ENCODE measurements at places on chromosomes 5 and 9. TPM values are rescaled to one million over a fixed set of nuclear protein-coding genes. Genes with fewer than 3 reads are reported as not detected.

The MLANA gene
- not detected for polyA plus RNA-seq

The SOX30 gene
- 0.44 TPM for polyA plus RNA-seq

GRCh38 chr9:71683598-71684235 is 84.6 kb downstream of the CEMIP2 start:
- peak; percentile 28 for DNase-seq

The LCN2 gene
- 12.8 TPM for polyA plus RNA-seq

- no peak for DNase-seq
Measured at GRCh38 chr9:113738496-113738892, 137.6 kb upstream of the ZNF618 start.

The CDH18 gene
- 0.71 TPM for polyA plus RNA-seq

DNA sequence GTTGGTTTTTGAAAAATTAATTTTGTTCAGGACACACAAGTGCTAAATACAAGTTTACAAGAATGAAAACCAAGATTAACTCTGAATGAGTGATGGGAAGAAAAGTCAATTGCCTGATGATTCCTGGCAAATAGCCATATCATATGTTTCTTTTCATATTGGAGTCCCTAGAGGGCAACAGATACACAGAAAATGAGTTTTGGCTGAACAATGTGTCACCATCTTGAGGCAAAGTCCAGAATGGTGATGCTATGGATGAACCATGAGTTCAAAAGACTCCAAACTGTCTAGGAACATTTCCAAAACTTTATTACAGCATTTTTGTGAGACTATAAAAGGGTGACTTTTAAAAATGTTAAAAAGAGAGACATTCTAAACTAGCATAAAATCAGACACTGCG is 382.9 kb downstream of the TMEM161B start:
- DNase-seq: no peak

DNA sequence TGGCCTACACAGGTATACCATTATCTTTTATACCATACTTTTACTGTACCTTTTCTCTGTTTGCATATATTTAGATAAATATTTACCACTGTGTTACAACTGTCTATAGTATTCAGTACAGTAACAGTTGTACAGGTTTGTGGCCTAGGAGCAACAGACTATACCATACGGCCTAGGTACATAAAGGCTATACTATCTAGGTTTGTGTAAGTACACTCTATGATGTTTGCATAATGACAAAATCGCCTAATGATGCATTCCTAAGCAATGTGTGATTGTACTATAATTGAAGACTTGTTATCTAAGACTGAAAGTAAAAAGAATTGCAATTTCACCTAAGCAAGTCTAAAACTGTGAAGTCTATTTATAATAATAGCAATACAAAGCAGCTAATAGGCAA is 3.9 kb downstream of the C9orf72 start:
- DNase-seq: peak; percentile 23

- no peak for DNase-seq
Measured at GRCh38 chr5:16983022-16983639, 47.0 kb upstream of the MYO10 start.

GRCh38 chr9:99516657-99517049 is 294.6 kb downstream of the SEC61B start:
- DNase-seq: no peak

DNA sequence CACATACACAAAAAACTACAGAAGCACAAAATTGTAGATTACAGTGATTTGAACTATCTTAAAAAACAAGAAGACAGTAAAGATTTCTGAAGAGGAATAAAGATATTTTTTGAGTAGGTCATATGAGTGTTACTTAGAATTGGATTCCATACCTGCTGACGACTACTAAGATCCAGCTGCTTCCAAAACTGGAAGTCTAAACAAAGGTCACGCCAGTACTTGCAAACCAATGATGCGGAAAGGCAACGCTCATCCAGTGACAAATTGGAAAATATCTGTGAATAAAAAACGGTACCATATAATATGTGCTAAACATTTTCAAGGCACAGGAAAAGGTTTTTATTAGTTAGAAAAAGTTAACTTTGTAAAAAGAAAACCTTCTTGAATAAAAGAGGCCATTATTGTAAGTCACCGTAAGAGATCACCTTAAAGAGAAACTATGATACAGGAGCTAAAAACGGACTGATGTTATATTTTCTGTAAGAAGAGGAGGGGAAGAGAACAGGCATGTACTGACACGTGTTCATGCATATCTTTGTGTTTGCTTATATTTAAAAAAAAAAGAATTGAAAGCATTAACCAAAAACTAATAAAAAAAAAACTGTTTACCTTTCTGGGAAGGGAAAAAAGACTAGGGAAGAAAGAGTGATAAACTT is 14.1 kb downstream of the FBXL17 start:
- DNase-seq: no peak

DNA sequence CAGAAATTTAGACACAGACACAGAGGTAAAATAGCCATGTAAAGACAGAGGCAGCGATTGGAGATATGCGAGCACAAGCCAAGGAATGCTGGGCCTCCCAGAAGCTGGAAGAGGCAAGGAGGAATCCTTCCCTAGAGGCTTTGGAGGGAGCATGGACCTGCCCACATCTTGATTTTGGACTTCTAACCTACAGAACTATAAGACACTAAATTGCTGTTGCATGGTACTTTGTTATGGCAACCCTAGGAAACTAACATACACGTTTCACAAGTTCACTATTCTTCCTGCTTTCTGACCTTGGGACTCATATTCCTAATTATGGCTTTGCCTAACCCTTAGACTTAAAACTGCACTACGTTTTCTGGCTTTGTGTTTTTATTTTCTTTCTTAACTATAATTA is 4.6 kb upstream of the LURAP1L start:
- no peak for DNase-seq

The MCTP1 gene
- 1.3 TPM for polyA plus RNA-seq

The SCGB3A1 gene
- not detected for polyA plus RNA-seq

GRCh38 chr5:106637275-106637674 is 1033.5 kb downstream of the EFNA5 start:
- no peak for DNase-seq

DNA sequence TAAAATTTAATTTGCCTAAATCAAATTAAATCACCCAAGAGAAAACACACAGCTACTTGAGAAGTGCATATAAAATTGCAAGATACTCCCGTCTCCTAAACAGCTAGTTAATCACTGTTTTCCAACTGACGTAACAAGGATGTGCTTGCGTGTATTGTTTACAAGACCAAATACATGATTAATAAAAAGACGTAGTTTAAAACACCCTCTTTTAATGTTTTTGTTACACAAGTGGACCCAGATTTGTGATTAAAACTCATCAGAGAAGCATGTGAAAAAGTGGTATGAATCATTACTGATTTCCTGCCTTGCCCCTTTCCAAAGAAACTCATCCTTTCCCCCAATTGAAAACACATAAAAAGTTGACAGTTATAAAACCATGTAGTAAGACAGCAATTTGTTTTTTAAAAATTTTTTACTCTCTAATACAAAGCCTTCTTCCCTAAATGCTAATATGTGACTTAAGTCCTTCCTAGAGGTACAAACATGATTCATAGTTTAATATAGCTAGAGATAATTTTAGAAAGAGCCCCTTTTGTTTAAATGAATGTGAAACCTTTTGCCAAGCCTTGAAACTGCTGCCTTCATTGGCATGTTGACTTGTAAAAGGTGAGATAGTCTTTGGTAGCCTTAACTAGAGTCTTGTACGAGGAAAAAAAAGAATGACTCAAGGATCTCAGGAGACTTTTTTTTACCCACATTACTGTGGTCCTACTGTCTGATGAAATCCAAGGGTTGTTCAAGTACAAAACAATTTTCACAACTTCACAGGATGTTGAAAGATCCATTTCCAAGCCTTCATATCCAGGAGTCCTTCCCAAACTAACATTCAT is 61.4 kb upstream of the FST start:
- DNase-seq: no peak

The IL33 gene
- not detected for polyA plus RNA-seq

- DNase-seq: no peak
Measured at GRCh38 chr5:176514244-176514950, 22.8 kb downstream of the RNF44 start.

The CSF1R gene
- 5.1 TPM for polyA plus RNA-seq

The NNT gene
- polyA plus RNA-seq: 49.9 TPM

All from hepatocyte (in vitro differentiated cells).